CD4-positive, alpha-beta T cell treated with Interferon gamma for 1 hour (primary cell): ENCODE measurements at places on chromosomes 1 and 21.

GRCh38 chr1:54517496-54517895, 30.5 kb upstream of the ACOT11 start:
- DNase-seq, result no peak

GRCh38 chr1:47434051-47434842, 3.6 kb upstream of the FOXD2 start:
- no peak for DNase-seq

DNA sequence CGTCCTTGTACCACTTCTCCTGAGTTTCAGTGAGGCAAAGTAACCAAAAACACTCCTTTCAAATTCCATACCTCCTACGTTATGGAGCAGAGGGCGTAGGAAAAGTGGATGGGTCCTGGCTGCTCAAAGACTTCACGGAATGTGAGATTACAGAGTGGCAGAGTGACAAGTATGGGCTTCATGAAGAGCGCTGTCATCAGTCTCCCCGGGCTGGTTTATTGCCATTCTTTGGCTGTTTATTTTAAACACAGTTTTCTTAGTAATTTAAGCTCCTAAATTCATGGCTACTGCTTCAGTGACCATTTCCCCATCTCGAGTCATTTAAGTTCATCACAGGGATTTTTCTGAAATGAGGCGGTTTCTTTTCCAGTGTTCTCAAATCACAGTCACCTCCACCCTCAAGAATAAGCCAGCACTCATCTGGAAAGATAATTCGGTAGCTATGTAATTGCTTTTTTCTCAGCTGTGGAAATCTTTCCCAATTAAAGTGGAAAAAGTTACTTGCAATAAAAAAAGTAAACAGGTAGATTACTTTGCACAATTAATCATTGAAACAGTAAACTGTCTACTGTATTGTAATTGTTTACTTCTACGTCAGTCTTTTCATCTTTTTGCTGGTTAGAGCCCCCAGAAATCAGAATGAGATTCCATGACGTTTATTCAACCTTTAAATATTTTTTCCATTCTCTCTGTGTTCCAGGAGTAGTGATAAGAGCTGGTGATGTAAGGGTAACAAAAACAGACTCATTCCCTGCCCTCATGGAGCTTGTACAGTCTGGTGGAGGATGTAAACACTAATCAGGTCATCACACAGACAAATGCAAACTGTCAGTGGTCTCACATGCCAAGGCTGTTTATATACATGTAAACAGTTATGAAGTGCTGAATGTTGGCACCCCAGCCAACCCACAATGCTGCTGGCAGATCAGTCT, 3.0 kb upstream of the SMYD2 start:
- DNase-seq, result no peak

DNA sequence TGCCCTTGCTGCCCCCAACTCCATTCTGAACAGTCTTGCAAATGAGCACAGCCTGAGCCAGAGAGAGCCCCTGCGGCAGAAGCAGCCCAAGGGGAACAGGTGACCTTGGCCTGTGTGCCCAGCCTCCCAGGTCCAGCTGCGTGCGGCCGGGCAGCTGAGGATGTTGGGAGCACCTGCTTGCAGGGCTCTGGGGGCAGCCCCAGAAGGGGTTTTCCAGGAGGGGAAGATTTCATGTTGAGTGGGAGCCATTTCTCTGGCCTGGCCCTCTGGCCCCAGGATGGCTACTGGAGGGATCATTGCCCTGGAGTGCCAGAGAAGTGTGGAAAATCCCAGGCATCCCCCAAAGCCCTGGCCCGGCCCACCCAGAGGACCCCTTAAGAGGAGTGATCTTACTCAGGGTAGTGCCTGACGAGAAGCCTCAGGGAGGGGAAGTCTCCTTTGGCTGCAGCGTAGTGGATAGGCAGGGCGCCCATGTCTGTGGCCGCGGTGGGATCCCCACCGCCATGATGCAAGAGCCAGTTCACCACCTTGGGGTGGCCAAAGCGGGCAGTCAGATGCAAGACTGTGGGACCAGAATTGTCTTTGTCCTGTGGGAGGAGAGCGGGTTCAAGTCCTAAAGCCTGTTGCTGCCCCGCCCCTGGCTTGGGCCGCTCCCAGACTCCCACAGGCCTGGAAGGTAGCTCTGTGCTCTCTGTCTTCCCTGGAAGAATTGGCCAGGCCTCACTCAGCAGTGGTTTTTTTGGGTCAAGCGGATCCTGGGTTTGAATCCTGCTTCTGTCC, 20.6 kb upstream of the RNU1-4 start:
- no peak for DNase-seq

DNA sequence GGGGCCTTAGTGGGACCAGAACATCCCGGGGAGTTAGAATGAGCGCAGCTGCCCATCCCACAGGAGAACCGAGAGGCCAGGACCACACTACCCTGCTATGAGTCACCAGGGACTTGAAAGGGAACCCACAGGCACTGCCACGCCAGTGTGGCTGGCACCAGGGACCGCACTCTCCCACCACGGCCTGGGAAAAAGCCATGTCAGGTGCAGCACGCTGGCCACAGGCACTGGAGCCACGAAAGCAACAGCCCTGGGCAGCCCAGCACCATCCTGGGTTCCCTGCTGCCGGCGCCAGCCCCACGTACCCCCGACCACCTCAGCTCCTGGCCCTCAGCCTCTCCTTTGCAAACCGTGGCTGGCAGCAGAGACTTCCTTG, 14.1 kb upstream of the TMEM240 start:
- no peak for DNase-seq
